ENCODE measurements at places on chromosomes 2 and 18.

- no peak for DNase-seq
Measured at GRCh38 chr2:172769879-172770278, 34.2 kb downstream of the RAPGEF4 start.

DNA sequence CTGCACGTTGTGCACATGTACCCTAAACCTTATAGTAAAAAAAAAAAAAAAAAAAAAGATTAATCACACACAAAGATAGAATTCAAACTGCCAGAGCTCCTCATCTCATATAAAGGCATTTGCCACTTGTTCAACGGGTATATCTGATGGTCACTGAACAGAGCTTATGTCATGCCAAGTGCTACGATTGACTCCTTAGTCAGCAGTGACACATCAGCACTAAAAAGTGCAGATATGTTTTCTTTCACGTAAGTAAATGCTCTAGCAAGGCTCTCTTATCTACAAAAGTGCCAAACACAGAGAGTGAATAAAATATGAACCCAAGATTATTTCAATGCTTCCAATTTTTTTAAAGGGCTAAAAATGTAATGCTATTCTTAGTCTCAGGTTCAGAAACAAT, 1.1 kb downstream of the LMAN1 start:
- DNase-seq = no peak

DNA sequence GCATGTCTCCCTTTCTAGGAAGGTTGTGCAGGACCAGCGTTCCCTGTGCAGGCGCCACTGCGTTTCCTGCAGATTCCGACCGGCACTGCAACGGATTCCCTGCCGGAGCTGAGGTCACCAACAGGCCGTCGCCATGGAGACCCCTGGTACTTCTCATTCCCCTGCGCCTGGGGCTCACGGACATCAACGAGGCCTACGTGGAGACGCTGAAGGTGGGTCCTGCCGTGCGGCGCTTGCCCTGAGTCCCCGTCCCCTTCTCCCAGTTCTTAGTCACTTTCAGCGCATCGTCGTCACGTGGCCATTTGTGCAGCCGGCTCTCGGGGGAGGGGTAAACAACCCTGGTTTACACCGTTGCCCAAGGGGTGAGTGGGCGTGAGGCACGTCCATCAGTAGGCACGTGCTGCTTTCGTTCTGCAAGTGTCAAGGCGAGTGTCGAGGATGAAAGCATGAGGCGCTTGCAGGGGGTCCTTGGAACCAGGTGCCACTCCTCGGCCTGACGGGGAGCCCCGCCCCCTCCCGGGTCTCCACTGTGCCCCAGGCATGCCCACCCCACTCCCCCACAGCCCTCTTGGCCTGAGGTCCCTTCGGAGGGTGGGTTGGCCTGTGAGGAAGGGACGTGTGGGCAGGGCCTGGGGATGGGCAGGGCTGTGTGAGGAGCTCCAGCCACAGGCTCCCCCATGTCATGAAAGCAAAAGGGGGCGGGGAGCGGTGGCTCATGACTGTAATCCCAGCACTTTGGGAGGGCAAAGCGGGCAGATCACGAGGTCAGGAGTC, 19.8 kb downstream of the DTYMK start:
- DNase-seq = no peak

- no peak for DNase-seq
Measured at GRCh38 chr2:103288696-103289095, 526.9 kb downstream of the TMEM182 start.

DNA sequence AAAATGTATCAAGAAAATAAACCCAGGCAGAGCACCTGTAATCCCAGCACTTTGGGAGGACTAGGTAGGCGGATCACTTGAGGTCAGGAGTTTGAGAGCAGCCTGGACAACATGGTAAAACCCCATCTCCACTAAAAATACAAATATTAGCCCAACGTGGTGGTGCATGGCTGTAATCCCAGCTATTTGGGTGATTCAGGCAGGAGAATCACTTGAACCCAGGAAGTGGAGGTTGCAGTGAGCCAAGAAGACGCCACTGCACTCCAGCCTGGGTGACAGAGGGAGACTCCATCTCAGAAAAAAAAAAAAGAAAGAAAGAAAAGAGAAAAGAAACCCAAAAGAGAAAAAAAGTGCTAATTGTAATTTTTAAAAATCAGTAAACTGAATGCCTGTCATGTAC, 41.4 kb downstream of the DDX18 start:
- no peak for DNase-seq

- no peak for DNase-seq
Measured at GRCh38 chr2:136057023-136057801, 60.7 kb downstream of the CXCR4 start.

DNA sequence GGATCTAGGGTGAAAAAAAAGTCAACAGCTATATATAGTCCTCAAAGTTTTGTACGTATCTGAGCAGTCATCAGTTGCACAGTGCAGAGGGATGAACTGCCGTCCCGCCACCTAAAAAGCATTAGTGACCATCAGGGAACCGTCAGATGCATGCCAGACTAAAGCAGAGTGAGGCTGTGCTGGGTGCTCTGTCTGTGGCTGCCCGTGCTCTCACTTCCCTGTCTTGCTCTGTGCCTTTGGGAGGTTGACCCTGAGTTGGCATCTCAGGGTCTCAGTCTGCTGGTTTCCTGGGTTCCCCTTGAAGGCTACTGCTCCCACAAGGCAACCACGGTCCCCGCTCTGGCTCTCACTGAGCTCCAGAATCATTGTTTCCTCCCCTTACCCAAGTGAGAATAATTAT, 11.1 kb downstream of the CLUL1 start:
- DNase-seq = no peak

- peak; percentile 40 for DNase-seq
Measured at GRCh38 chr18:23114171-23114881, 21.0 kb upstream of the CABLES1 start.

GRCh38 chr18:2896990-2897389, 50.2 kb downstream of the EMILIN2 start:
- DNase-seq = no peak

DNA sequence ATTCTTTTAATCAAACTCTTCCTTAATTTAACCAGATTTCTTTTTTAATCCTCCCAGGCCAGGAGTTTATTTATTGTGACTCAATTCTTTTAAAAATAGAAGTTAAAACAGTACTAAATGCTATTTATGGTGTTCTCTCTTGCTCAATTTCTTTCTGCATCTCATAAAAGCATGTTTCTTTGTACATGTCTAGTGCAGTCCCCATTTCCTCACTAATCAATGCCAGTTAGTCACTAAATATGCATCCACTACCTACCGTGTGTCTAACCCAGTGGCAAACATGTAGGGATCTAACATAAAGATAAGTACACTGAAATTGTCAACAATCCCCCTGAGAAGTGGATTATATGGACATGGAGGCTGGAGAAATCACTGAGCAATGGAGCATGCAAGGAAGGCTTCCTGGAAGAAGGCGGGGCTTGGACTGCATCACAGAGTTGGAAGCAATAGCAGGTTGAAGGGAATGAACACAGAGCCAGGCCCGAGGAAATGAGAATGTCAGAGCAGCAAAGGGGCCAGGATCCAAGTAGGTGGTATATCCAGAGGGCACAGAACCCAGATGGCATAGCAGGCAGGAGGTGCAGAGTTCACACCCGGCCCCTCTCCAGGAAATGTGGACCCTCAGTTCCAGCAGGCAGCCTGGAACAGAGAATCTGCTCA, 105.3 kb upstream of the FOSL2 start:
- DNase-seq = no peak

GRCh38 chr2:199606193-199606780, 148.5 kb upstream of the SATB2 start:
- DNase-seq = no peak

- DNase-seq = no peak
Measured at GRCh38 chr2:38224181-38224580, 148.2 kb upstream of the CYP1B1 start.

- peak; percentile 31 for DNase-seq
Measured at GRCh38 chr2:96138179-96139145, at the start of gene ASTL. ASTL (minus strand) TSS chr2:96138502; CDS start chr2:96138436, 66 bp downstream.

DNA sequence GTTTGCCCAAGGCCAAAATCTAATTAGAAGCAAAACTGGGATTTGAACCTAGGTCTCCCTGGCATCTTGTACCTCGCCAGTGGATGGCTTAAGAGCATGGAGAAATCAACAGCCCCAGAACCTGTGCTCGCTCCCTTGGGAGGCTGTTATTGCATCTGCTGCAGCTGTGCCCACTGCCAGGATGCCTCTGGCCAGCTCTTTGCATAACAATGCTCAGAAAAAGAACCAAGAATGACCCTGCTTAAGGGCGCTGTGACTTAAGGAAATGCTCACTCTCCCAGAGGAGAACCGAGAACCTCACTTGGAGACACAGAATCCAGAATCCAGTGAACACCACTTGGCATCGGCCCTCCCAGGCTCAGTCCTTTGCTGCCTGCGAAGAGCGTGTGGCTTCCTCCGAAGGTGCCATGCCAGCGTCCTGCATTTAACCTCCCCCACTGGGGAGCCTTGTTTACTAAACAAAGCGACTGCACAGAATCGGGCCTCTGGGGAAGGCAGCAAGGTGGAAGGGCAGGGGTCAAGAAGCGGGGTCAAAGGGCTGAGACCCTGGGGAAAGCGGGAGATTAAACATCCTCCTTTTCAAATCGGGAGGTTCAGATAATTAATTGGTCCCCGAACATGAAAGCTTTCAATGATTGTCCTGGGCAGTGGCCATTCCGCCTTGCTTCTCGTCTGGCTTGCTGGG, 71.0 kb upstream of the BOD1L2 start:
- DNase-seq = no peak

- DNase-seq = peak; percentile 94
Measured at GRCh38 chr2:20198001-20198400, 26.9 kb downstream of the SDC1 start.

DNA sequence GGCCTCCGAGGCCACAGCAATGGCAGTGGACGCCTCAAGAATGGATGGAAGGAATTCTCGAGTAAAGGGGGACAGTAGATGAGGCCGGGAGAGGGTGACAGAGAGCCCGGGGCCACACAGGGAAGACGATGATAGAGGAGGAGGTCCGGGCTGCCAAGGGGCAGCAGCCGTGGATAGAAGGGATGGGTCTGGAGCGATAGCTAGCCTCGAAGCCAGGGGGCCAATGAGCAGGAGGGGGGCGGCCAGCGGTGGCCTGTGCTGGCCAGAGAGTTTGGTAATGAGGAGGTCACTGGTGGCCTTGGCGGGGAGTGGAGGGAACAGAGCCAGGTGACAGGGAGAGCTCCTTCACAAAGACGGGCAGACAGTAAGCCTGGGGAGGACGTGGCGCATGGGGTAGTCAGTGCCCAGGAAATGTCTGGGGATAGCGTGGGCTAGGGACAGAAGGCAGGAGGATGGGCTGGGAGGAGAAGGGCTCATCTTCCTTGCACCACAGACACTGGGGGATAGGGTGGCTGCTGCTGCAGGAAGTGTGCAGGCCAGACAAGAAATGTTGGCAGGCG, 87.8 kb upstream of the ASB18 start:
- DNase-seq = no peak

DNA sequence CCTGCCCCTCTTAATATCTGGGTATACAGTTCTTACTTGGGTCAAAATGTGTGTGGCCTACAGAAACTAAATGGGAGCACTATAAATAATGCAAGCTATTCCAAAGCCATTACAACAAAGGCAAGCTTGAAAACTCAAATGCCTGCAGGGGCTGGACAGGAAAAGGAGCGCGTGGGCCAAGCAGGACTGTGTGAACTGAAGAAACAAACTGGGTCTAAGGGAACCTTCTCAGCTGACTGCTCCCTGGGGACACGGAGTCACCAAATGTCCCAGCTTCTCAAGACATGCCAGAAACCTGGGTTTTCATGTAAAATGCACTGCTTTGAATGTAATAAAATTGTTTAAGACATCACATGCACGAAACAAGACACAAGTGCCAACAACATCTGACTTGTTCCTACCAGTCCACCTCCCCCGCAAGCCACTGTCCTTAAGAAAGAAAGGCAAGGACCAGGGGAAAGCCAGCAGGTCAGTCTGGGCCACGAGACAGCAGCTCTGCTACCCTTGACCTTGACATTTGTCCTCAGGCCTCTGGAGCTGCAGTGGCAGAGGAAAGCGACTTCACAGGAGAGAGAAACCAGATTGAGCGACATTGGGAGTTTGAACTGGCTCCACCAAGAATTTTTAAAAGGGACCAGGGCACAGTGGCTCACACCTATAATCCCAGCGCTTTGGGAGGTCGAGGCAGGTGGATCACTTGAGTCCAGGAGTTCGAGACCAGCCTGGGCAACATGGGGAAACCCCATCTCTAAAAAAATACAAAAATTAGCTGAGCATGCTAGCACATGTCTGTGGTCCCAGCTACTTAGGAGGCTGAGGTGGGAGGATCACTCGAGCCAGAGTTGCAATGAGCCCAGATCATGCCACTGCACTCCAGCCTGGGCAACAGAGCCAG, 89.7 kb upstream of the SH3BP4 start:
- DNase-seq = no peak

DNA sequence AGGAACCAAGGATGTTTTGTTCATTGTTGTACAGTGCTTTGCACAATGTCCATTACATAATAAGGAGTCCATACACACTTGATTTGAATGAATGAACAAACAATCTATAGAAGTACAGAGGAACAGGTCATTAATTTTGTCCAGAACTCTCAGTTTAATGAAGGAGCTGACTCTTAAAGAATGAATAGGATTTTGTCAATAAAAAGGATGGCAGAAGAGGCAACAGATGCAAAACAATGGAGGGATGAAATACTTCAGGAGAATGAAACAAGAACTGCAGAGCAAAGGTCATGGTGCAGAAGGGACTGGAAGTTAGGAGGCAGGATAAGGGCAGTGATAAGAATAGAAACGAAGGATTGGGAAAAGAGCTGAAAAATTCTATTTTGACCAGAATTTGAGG, 28.7 kb upstream of the COL5A2 start:
- DNase-seq = no peak

GRCh38 chr2:195674491-195675221, 17.6 kb downstream of the SLC39A10 start:
- DNase-seq = no peak

DNA sequence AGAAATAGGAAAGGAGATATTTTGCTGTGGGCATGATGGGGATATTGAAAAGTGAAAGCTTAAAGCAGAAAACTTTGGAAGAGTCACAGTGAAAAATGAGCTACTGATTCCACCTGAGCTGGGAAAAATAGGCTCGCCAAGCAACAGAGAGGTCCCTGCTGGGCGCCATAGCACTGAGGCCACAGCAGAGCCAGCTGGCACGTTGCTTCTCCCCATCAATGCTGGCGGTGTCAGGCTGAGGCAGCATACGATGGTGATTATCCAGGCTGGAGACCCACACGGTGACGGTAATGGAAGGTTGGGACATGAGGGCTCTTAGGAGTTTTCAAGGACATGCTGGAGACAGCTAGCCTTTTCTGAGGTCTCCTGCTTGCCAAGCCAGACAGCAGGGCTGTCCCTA, 25.8 kb upstream of the DTNB start:
- no peak for DNase-seq

DNA sequence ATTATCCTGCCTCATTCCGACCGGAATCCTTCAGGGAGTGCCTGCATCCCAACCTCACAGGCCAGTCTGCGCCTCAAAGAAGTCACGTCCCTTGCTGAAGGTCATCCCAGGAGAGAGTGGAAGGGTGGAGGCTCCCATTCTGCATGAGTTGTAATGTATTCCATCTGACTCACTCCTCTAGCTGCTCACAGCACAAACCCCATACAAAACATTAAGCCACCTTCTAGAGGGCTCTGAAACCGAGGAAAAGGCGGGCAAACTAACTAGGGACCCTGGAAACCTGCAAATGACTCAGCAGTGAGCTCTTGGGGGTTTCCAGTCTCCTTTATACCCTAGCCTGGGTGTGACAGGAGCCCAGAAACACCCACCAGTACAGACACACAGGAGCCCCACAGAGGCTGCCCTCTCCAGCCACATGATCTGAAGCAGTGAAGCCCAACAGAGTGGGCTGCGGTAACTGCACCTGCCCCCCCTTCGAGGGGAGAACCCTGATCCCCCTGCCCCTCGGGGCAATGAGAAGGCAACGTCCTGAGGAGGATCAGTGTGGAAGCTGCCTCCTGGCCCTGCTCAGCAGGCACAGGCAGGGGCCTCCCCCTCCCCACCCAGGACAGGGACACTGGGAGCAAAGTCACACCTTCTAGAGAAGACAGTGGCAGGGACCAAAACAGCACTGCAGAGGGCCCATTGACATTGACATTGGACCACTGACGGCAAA, 69.3 kb upstream of the SNTG2 start:
- peak; percentile 4 for DNase-seq
